ENCODE measurements at places on chromosomes 6 and 20.

DNA sequence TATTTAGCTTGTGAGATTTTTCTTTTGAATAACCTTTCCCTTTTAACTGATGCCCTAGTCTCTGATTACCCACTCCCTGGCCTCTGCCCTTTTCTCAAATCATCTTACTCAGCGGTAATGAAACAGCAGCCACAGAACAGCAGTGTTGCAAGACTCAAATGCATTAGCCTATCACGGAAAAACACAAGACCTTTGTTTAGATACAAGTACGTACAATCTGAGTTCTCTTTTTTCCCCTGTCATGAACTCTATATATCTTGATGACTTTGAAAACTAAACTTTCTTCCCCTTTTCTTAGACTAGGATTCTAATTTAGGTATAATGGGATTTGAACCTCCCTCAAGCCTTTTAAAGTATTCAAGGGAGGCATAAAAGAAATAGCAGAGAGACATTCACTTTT, 1034.9 kb downstream of the EYS start:
- no peak for DNase-seq

DNA sequence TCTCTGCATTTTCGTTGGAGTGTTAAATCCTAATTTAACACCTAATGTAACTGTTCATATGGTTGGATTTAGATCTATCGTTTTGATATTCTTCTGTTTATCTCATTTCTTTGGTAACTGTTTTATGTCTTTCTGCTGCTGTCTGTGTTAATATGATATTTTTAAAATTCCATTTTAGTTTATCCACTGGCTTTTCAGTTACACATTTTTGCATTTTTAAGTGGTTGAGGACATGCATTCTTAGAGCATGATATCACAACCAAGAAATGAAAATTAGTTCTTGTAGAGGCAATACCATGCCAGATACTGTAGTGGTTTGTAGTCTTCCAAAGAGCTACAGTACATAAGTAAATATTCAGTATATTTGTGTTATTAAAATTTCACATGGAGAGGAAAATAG, 58.6 kb downstream of the LIN28B start:
- no peak for DNase-seq

GRCh38 chr6:106077170-106077569, 9.0 kb upstream of the PRDM1 start:
- DNase-seq: peak; percentile 49

- no peak for DNase-seq
Measured at GRCh38 chr20:4169360-4170190, 154.2 kb upstream of the RNF24 start.

DNA sequence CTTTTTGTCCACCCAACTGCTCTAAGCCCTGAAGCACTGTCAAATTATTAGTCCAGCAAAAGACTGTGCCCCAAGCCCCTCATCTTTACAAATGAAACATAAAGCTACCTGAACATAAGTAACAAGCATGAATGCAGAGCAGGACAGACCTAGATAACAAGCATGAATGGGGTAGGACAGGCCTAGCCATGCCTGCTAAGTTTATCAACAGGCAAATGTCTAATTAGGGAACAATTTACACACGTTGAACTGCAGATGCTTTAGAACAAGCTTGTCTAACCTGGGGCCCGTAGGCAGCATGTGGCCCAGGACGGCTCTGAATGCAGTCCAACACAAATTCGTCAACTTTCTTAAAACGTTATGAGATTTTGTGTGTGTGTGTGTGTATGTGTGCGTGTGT, 13.6 kb downstream of the FBXO30 start:
- no peak for DNase-seq

DNA sequence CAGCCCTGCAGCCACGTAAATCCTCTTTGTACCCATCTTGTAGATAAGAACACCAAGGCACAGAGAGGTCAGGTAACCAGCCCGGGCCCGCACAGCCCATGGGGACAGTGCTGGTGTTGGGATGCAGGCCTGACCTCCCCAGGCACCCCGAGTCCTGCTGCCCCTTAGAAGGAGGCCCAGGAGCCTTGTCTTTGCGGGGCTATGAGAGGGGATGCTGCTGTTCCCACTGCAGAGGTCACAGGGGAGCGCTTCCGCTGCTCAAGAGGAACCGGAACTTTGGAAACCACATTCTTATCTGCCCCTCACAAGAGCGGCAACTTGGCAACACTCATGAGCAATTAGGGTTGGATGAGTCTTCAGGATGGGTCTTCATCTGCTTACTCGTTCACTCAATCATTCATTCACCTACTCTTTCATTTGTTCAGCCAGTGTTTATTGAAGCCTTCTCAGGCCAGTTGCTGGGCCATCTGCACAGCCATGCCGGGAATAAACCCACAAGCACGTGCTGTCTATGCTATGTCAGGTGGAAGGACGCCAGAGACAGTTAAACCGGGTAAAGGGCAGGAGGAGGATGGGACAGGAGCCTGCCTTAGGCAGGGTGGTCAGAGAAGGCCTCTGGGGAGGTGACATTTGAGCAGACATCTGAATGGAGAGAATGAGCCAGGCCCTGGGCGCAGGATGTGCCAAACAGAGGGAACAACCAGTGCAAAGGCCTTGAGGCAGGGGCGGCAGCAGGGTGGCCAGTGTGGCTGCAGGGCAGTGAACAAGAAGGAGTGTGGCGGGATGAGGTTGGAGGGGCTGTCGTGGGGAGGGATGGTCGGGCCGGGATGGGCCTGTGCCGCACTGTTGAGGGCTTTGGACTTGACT, 60.8 kb downstream of the RBM38 start:
- DNase-seq: no peak

DNA sequence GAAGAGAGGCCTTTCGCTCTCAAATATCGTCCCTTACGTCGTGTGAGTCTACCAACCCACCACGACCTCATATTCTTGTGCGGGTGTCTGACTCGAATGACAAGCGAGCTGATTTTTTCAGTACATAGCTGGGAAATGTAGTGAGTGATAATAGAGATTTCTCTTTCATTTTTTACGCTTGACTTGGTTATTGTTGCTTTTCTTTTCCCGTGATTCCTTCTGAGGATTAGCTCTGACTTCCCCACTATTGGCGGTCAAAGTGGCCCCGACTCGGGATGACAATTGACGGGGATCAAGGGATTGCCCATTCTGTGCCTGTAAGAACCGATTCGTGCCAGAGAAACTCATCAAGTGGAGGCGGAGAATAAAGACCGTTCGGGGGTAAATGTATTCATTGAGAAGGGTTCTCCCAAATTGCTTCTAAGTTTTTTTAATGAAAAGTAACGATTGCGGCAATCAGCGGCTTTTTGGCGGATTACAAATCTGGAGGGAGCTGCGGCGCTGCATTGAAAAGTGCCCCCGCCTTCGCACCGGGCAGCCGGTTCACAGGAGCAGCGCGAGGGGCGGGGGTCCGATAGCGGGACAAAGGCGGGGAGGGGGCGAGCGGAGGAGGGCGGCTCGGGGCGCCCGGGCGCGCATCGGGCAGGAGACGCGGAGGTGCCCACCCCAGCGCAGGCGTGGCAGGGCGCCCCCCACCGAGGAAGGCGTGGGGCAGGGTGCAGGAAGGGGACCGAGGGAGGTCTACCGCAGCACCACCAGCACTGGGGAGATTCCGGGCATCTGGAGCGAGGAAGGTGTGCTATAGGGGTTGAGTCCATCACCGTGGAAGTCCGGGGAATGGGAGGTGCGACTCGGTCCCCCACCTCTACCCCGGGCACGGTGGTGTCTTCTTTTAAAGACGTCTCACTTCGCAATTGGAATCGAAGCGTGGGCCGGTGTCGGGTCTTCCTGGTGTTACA, 44.5 kb upstream of the OSTM1 start:
- DNase-seq: no peak

DNA sequence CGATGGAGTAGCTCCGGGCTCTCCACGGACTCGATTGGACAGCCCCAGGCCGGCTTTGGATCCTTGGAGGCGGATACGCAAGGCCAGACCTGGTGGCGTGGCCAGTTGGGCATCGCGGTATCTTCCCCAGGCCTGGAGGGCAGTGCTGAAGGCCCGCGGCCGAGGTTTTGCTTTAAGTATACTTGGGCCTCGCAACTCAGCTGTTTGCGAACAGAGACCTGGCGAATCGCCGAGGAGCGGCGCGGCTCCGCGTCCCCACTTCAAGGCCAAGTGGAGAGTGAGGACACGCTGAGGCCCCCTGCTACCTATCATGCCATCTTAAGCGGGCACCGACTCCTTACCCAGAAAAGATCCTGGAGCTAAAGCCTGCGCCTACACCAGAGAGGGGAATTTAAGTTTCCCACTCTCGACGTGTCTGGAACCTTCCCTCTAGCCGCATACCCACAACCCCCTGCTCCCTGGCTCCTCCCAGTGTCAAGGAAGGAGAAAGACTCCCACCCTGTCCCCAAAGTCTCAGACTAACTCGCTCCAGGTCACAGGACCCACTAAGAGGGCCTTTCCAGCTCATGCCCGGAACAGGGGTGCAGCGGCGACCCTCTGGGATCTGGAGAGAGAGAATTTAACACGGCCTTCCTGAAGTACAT, 4.1 kb downstream of the LINC00237 start:
- no peak for DNase-seq

- DNase-seq: no peak
Measured at GRCh38 chr20:32527052-32527446, 58.1 kb downstream of the NOL4L start.

DNA sequence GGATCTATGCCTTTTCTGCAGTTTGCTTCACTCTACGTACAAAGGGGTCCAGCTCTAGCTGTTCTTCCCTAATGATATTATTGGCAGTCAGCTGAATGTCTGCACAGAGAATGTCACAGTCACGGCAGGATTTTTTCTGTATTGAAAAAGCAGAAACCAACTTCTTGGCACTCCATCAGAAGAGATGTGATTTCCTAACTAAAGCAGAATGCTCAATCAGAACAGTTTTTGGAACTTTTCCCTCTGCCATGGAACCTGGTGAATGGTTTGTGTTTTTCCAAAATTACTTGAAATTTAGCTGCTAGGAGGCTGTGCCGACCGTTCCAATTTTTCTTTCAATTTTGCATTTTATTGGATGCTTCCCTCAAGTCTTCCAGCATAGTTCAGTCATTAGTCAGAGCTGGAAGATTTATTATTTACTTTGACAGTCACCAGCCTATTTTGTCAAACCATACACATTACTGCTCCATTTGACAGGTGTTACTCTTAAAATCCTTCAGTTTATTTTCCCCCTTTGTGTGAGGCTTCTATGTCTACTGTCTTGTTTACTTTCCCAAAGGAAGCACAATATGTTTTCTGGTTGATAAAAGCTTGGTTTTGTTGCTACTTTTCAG, 259.6 kb upstream of the EPHA7 start:
- DNase-seq: no peak

- DNase-seq: no peak
Measured at GRCh38 chr6:136734977-136735376, 57.3 kb downstream of the MAP3K5 start.

GRCh38 chr6:40537446-40537845, 49.7 kb downstream of the LRFN2 start:
- no peak for DNase-seq

- no peak for DNase-seq
Measured at GRCh38 chr20:3447321-3447720, 23.5 kb upstream of the ATRN start.

DNA sequence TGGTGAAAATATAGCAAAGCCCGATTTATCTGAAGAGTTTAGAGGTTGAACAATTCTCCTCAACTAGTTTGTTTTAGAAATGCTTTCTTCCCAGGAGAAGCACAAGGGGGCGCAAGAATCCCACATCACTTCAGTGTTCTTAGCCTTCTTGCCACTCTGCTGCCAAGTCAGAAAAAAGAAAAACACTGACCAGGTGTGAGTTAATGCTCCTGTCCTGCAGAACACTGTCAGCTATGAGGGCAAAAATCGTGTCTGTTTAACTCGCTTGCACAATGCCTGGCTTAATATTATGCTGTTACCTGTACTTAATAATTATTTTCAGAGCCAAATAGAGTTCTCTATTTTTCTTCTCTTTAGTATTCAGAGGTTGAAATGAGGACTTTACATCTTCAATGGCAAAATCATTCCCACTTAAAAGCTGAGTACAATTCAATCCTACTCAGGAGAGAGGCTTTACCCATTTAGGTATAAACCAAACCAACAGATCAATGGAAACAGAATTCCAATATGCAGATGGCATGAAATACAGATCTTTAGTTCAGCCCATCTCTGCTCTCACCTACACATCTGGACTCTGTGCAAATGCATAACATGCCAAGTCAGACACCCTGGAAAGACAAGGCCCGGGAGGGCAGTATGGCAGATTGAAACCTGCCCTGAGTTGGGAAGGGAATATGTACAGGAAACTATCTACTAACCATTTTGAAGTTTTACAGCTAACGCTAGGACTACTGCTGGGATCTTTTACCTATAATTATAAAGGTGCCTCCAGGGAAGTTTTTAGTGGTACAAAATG, 71.4 kb upstream of the TULP1 start:
- DNase-seq: peak; percentile 65

DNA sequence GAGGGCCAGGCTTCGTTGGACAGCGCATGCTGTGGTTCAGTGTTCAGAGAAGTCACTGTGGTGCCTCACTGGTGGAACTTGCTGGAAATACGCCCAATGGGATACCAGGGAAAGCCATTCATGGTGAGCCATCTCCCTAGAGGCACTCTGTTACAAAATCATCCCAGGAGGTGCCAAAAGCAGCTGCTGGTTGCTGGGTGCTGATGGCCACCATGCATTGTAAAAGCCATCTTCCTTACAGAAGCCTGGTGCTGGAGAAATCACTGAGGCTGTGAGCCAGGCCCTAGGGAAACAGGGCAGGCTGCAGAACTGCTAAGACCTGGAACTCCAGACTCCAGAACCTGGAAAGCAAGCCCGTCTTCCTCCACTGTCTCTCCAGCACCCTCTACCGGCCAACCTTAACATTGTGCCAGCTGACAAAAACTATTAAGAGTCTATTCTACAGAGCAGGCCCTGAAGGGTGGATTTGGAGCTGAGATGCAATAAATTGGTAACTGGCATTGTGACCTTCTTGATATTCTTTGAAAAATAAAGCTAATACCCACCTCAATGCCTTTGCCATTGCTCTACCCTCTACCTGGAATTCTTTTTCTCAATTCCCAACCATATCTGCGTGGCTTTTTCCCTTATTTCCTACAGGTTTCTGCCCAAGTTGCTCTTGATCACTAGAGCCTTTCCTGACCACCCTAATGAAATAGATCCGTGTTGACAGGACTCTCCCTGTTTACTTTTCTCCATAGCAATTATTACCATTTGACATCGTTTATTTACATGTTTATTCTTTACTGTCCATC, 18.5 kb downstream of the SNRPB start:
- peak; percentile 70 for DNase-seq

DNA sequence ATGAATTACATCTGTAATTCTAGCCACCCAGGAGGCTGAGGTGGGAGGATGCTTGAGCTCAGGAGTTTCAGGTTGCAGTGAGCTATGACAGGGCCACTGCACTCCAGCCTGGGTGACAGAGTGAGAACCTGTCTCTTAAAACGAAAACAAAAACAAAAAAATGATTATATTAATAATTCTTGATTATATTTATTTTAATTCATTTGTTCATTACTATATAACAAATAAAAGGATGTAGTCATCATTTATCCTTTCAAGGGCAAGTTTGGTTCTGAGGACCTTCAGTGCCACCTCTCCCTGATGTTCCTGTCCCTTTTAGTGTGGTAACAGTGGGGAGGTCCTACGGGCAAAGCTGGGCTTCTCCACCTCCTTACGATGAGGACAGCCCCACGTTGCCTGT, 167.1 kb upstream of the SCGN start:
- no peak for DNase-seq

- no peak for DNase-seq
Measured at GRCh38 chr6:156953127-156953478, 175.9 kb downstream of the ARID1B start.

Measured in mammary epithelial cell (primary cell).